Naive B cell (primary cell): ENCODE measurements at places on chromosomes 4 and X.

- no peak for DNase-seq
Observed at GRCh38 chr4:145887241-145887991, 51.2 kb downstream of the ZNF827 start.

- DNase-seq, result no peak
Observed at GRCh38 chr4:10164877-10165283, 48.3 kb upstream of the WDR1 start.

- no peak for DNase-seq
Observed at GRCh38 chr4:1960170-1960825, 48.5 kb downstream of the NELFA start.

DNA sequence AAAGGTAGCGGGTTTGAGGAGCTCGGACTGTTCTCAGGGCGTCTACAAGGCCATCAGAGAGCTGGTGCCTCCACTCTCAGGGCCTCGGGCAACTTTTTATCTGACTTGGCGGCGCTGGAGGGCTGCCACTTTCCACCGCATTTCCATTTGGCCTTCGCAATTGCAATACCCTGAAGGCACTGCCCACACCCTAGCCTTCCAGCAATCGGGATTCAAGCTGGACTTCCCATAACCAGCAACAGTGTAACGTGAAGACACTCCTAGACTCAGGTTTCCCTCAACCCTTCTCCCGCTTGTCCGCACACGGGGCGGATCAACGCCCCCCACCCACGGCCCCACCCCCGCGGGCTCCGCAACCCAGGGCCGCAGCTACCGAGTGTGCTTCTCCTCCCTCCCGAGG lies 50.2 kb upstream of the BCOR start:
- no peak for DNase-seq

GRCh38 chr4:73139991-73140390 lies 70.5 kb upstream of the COX18 start:
- DNase-seq, result no peak

DNA sequence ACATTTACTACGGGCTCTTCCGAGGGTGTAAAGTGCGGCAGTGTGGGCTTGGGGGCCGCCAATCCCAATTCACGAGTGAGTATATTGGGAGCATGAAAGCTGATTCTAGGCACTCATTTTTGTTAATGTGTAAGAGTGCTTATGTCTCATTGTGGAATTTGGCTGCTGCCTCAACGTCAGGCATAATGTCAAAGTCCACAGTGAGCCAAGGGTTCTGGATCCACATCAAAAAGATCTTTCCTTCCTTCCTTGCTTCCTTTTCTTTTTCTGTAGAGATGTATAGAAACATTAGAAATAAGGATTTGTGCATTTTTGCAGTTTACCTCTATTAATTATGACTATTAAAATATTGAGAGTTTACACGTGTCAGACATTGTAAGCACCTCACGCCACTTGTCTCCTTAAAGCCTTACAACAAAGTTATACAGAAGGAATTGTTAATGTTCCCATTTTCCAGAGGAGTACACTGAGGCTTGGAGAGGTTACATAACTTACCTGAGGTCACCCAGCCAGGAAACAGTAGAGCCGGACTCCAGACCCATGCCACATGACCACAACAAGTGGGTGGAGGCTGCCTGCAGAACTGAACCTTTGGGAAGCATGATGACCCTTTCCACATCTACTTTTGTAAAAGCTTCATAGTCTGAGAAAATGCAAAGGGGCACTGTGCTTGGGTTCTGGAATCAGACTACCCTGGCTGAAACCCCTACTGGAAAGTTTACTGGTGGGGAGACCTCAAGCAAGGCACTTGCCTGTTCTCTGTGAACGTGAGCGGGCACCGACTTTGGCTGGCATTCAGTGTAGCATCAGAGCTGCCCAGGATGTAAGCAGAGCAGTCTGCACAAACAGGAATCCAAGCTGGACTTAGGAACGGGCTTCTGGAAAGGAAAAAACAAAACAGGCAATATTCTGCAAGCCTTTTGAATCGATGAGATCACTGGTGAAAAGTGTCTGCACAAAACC lies 761 bp downstream of the CLRN2 start:
- DNase-seq, result no peak

GRCh38 chrX:7242613-7243012 lies 94.7 kb upstream of the PUDP start:
- DNase-seq, result no peak

DNA sequence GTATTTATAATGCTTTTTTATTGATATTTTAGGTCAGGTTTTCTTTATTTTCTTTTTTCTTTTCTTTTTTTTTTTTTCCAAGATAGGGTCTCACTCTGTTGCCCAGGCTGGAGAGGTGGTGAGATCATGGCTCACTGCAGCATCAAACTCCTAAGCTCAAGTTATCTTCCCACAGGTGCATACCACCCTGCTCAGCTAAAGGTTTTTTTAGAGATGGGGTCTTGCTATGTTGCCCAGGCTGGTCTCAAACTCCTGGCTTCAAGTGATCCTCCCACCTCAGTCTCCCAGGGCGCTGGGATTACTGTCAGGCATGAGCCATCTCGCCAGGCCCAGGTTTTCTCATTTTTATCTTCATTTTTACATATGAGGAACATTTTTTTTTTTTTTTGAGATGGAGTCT lies 3.3 kb downstream of the WDR44 start:
- DNase-seq, result no peak

GRCh38 chr4:3115637-3116270 lies 41.3 kb downstream of the HTT start:
- no peak for DNase-seq

GRCh38 chr4:74189331-74190043 lies 31.6 kb downstream of the MTHFD2L start:
- DNase-seq, result peak; percentile 54

GRCh38 chr4:132479543-132479942 lies 669.6 kb upstream of the PCDH10 start:
- no peak for DNase-seq

GRCh38 chr4:101145021-101145420 lies 202.3 kb downstream of the PPP3CA start:
- no peak for DNase-seq

DNA sequence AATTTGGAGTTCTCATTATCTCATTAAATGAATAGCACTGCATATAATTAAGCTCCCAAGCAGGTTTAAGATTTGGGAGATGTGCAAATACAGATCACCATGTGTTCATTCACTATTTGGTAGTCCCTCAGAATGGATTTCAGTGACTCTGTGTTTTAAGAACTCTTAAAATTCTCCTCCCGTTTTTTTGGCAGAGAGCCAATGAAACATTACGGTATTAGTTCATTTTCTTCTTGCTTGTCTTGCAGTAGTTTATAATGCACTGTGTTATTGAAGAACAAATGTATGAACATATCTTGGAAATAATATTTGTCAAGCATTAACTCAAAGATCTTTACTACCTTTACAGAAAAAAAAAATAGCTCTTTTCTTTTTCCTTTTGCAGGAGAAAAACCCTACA lies 32.7 kb downstream of the KLF3 start:
- DNase-seq, result no peak

GRCh38 chr4:184825141-184825895 lies 450 bp downstream of the ACSL1 start:
- peak; percentile 69 for DNase-seq

DNA sequence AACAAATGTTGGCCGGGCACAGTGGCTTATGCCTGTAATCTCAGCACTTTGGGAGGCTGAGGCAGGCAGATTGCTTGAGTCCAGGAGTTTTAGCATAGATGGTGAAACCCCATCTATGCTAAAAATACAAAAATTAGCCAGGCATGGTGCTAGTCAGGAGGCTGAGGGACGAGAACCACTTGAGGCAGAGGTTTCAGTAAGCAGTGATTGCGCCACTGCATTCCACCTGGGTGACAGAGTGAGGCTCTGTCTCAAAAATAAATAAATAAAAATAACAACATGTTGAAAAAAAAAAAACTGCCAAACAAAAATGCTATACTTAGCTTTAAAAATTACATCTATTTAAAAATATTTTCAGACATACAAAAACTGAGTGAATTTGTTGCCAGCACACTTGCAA lies 374.2 kb upstream of the SMIM31 start:
- DNase-seq, result no peak

GRCh38 chr4:76736414-76736813 lies 161.5 kb downstream of the SOWAHB start:
- DNase-seq, result no peak

DNA sequence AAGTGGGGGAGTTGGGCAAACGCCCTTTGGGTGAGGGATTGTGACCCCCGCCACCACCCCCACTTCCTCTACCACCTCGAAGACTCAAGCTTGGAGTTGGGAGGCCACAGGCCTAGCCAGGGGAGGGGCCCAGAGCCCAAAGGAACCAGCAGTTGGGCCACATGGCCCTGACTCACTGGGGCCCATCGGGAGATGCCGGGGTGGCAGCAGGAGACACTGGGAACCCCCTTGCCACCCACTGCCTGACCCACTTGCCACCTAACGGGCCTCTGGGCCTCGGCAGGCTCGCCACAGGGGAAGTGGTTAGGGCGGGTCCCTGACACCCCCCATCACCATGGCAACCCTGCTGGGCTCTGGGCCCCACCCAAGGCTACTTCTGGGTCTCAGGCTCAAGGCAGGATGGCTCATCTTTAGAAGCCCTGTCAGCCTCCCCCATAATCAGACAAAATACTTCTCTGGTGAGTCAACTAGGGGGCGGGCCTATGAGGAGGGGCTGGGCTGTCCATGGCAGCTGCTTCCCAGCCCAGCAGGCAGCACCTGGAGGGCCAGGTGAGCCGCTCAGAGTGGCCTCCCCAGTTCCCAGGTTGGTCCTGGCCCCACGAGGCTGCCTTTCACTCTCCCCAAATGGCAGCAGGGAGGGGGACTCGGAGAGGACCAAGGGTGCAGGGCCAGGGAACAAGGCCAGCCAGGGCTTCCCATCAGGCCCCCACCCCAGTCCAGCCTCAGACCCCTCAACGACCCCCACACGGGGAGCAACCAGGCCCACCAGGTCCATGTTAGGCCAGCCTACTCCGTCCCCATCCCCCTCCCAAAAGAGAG lies 5.6 kb downstream of the FLNA start:
- peak; percentile 90 for DNase-seq

GRCh38 chrX:66023385-66024091 lies 16.3 kb downstream of the VSIG4 start:
- DNase-seq, result no peak

GRCh38 chr4:53123171-53123570 lies 242.7 kb downstream of the SCFD2 start:
- DNase-seq, result no peak
